HT1080 (cell line): ENCODE measurements at places on chromosomes 1 and 21.

DNA sequence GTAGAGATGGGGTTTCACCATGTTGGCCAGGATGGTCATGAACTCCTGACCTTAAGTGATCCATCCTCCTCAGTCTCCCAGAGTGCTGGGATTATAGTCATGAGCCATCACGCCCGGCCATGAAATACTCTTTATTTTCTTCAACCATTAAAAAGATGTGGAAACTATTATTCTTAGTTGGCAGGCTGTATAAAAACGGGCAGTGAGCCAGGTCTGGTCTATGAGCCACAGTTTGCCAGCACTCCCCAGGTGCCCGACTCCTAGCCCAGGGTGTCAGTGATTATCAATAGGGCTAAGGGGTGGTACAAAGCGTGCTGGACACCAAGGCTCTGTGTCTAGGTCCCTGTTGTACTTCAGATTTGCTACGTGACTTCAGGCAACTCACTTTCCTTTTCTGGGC is 3.7 kb upstream of the TMEM61 start:
- DNase-seq = no peak

- no peak for DNase-seq
Measured at GRCh38 chr1:40742363-40743061, 41.1 kb upstream of the KCNQ4 start.

DNA sequence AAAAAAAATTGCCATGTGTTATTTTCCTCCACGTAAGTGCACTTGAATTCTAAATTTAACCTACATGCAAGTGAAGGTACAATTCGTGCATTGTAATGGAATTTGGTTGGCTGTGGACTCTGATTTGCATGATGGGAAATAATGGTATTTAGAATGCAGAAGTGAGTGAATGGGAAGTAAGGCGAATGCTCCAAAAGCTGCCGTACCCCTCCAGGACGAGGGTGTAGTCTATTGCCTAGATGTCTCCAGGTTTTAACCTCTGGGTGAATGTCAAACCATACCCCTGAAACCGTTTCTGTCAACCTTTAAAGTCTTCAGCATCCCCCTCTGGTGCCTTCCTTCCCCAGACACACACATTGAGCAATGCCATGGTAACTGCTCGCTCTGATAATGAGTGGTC is 44.5 kb downstream of the KIAA0040 start:
- DNase-seq = no peak

- DNase-seq = peak; percentile 86
Measured at GRCh38 chr21:42518215-42518614, 4.6 kb downstream of the SLC37A1 start.

GRCh38 chr1:79042117-79042516 is 35.6 kb upstream of the ADGRL4 start:
- peak; percentile 61 for DNase-seq

- peak; percentile 95 for DNase-seq
Measured at GRCh38 chr1:183039985-183040447, 16.8 kb downstream of the LAMC1 start.

DNA sequence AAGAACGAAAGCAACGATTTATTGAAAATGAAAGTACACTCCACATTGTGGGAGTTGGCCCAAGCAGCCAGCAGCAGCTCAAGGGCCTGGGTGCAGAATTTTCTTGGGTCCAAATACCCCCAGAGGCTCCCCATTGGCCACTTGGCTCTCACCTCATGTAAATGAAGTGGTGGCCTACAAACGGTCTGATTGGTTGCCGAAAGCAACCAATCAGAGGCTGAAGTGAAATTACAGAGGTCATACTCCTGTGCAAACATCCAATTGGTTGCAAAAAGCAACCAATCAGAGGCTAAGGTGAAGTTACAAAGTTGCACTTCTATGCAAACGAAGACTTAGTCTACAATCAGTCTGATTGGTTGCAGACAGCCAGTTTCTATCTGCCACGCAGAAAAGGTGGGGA is 31.9 kb downstream of the FAM163A start:
- peak; percentile 71 for DNase-seq

DNA sequence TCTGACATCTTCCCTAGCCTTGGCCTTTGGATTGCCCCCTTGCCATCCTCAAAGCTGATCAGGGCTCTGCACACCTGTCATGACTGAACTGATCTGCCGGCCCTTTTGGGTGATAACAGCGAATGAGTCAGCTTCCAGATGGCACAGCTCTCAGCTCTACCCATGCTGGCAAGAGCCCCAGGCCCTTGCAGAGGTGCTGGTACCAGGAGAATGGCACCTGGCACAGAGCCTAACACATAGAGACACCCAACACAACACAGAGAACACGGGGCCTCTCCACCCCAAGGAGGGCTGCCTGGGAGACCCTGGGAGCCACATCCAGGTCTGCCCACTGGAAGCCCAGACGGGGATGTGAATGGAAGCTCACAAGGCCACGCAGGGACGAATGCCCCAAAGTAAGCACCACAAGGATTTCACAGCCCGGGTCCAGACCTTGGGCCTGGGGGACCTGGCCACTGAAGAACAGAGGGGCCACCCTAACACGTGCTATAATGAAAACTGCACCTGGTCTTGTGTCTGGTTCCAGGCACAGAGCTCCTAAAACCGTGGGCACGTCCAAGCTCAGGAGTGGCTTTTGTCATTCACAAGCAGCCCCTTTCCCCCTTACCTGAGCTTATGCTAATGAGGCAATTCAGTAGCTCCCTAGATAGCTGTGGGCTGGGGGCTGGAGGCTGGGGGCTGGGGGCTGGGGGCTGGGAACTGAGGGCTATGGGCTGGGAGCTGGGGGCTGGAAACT is 160.5 kb downstream of the NPHP4 start:
- no peak for DNase-seq

- DNase-seq = no peak
Measured at GRCh38 chr1:178745260-178745659, 20.2 kb downstream of the RALGPS2 start.

- no peak for DNase-seq
Measured at GRCh38 chr1:170226767-170227166, 81.0 kb downstream of the NTMT2 start.

DNA sequence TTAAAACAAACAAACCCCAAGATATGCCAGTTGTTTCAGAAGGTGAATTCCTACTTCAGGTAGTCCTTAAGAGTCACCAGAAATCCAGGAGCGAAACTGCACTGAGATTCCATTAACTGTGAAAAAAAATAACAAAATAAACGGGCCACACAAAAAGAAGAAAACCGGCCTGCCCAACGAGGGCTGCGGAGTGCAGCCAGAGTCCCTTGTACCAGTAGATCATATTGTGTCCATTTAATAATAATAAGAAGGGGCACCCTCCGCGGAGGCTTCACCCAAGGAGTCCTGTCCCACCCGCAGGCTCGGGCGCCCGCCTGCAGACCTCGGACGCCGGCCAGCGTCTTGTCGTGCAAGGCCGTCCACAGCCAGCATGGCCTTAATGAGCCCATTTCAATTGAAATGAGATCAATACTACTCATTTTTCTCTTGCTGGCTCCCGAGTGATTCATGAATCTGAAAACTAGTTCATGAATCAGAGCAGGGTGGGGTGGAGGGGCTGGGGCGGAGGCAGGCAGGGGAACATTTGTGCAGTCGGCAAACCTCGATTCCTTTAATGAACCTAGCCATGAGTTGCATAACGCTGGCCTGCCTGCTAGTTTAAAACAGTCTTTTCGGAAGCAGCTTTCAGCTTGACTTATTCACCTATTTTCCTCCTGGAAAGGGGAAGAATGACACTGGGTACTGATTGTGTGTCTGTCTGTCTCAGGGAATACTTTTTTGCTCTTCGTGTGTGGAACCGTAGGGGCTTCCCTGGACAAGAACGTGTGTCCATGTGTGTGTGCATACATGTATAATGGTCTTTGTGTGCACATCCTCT is 113.1 kb upstream of the IRF2BP2 start:
- peak; percentile 85 for DNase-seq

DNA sequence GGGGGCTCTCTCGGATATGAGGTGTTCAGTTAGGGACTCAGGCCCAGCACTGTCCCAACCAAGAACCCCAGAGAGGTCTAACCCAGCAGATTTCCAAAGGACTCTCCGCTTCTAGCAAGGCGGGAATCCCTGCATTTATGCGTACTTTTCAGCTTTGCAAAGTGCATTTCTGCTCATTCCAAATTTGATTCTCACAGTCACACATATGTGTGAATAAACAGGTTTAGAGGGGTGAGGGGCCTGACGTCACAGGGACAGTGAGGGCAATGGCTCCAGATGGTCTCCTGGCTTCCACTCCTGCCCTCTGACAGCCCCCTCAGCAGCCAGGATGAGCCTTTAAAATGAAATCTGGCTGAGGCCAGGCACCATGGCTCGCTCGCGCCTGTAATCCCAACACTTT is 921 bp upstream of the ECE1 start:
- DNase-seq = no peak

DNA sequence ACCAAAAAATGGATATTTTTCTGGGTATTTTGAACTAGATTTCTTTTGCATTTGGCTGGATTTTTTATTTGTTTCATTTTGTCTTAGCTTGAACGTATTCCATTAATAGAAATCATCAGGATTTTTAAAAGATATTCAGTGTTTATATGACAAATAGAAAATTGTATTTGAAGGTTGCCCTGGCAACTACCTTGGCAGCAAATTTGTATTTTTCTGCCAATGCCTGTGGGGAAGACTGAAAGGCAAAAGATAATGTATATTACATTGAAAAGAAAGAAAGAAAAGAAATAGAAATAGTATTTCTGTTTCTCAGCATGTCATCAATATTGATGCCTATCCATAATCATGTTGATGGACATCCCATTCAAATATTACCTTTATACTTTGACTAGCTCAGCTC is 16.8 kb downstream of the VCAM1 start:
- DNase-seq = no peak

DNA sequence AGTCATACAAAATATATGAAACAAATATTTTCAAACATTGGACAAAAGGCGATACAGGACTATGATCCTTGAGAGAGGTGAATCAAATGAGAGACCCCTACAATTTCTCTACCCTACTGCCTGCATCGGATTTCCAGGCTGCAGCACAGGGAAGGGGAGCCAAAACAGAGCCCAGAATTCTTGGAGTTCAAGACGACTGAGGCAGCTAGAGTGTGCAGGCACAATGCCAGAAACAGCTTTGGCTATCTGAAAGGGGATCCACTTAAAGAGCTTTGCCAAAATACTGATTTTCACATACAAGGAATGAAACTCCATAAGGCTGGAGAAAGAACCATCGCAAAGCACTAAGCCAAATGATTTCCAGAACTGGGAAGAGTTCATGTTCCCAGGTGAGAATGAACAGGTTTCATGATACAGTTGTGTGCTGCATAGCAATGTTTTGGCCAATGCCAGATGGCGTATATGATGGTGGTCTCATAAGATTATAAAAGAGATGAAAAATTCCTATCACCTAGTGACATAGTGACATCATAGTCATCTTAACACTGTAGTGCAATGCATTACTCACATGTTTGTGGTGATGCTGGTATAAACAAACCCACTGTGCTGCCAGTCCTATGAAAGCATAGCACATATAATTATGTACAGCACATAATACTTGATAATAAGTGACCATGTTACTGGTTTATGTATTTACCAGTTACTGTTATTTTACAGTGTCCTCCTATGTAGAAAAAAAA is 77.5 kb downstream of the KCND3 start:
- DNase-seq = no peak

- DNase-seq = peak; percentile 46
Measured at GRCh38 chr1:46735708-46736324, 16.9 kb upstream of the EFCAB14 start.

DNA sequence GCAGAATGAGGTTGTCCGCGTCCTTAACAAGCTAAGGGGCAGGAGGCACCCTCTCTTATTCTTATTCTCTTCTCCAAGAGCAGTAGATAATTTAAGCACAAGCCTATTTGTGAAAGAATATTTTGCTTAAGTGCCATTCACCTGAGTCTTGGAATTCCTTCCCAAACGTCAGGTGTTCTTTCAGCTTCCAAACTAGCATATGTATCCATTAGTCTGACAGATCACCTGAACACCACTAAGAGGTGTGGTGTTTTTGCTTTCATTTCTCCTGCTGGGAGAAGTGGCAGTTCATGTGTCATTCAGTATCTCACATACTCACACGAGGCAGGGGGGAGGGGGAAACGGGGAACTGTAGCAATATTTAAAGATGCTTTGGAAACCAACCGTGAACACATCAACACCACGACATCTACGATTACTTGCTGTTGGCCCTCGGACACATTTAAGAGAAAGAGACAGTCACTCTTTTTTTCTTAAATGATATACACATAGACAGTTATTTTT is 45.5 kb upstream of the RBM15 start:
- DNase-seq = no peak

GRCh38 chr1:224718470-224719053 is 102.4 kb downstream of the CNIH3 start:
- DNase-seq = no peak

DNA sequence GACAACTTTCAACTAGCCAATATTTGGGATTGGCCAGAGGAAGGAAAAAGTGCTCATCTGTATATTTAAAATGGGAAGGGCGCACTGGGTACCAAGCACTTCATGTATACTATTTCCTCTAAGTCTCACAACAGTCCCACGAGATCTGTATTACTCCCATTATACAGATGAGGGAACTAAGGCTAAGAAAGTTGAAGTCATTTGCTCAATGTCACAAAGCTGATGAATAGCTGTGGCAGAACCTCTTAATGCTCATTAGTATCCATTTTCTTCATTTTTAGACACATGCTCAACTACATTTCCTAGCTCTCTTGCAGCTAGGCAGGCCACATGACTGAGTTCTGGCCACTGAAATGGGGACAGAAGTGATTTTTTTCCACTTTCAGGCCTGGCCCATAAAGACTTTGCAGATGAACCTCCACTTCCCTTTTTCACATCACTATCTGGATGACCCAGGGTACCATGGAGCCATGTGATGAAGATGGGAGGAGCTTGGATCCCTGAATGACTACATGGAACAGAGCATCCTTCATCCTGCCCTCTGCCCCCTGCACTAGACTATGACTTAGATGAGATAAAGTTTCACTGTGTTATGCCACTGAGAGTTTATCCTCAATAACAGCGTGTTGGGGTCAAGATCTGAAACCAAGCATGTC is 31.8 kb downstream of the ATF3 start:
- no peak for DNase-seq

DNA sequence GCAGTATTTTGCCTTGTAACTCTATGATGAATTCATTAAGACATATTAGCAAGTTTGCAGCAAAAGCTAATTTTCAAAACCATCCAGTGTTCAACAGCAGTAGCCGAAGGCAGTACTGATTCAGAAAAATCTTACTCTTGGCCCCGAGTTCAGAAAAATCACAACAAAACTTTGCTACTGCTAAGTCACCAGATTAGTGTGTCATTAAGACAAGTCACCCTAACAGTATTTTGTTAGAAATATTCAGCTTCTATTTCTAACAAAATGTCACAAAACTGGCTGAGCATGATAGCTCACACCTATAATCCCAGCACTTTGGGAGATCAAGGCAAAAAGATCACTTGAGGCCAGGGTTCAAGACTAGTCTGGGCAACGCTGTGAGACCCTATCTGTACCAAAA is 8.2 kb downstream of the GTF2B start:
- no peak for DNase-seq
